Stimulated activated CD8-positive, alpha-beta memory T cell treated with anti-CD3 and anti-CD28 coated beads, Interleukin-2, amount 100 ng/mL, for 1 hour (primary cell): ENCODE measurements at places on chromosomes 6 and 20.

- no peak for DNase-seq
These were observed 9.8 kb downstream of the RGS17 start for GRCh38 chr6:153121311-153121710.

GRCh38 chr20:36118371-36118770 is 36.2 kb upstream of the EPB41L1 start:
- no peak for DNase-seq

GRCh38 chr20:5829241-5829809 is 79.1 kb downstream of the SHLD1 start:
- no peak for DNase-seq

GRCh38 chr6:85865420-85866369 is 223.0 kb upstream of the SYNCRIP start:
- DNase-seq = no peak

DNA sequence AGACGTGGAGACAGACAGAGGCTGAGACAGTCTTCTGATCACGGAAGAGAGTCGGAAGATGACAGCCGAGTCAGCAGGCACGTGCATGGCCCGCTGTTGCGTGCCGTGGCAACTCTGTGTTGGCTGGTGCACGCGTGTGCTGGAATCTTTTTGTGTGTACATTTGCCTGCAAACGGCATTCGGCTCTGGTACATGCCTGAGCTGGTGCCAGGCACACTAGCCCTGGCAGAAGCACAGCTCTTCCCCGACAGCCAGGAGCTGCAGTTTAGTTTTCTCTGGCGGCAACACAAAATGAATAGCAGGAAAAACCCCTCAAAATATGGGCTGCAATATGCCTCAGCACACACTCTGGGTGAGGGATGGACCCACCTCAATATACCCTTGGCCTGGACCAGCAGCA is 769 bp upstream of the PDYN start:
- DNase-seq = no peak

GRCh38 chr6:145051661-145052060 is 683.7 kb downstream of the EPM2A start:
- no peak for DNase-seq

DNA sequence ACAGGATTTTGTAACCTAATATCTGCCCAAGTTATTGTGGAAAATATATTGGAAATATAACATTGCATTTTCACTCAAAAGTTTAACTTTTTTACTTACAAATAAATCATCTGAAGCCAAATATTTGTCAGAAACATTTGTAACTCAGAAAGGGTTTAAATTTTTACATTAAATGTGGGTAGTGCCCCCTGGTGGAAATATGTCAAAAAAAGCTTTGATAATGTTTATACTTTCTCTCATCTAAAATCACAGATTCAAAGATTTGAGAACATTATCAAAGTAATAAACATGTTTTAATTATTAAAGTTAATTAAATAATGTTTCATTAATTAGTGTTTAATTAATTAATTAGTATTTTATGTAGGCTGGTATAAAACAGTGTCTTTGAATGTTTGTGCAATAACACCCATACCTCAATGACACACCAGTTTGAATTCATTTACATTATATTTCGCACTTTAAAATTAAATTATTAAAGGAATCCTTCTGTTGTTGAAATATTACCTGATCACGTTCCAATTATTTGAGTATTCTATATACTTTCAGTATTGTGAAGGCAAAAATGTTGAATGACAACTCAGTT is 320.1 kb upstream of the FKBP1C start:
- DNase-seq = no peak

- no peak for DNase-seq
These were observed 4.2 kb downstream of the NOP56 start for GRCh38 chr20:2656471-2657117.

DNA sequence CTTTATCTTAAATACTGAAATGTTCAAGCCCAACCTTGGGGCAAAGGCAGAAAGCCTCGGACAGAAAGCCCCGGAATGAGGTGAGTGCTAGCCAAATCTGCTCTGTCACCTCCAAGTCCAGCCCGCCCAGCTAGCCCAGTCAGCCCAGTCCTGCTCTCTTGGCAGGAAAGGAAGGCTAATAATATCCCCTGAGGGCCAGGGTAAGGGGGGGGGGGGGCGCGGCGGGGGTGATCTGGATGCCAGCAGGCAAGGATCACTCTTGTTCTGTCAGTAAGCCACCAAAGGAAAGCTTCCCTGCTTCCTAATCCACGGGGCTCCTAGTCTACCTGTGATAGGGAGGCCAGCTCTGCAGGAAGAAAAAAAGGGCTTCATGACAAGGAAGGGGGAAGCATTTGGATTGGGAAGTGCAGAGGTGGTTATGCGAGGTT is 1.1 kb downstream of the NDRG3 start:
- no peak for DNase-seq

DNA sequence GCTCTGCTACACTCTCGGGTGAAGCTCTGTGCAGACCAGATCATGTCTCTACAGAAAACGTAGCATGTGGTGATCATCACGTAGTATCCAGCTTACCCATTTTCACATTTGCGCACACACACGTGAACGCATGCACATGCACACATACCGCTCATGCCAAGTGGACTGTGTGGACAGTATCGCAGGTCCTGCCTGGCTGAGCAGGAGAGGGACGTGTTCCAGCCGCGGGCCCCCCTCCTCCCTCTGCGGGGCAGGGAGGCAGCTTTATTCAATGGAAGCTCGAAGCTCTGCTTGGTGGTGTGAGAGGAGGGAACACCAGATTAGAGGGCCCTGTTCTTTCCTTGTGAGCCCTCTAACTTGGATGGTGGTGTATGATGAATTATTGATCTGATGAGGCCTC is 51.1 kb downstream of the CDH26 start:
- no peak for DNase-seq

- DNase-seq = no peak
These were observed 131.3 kb downstream of the GMDS start for GRCh38 chr6:2114100-2114499.

DNA sequence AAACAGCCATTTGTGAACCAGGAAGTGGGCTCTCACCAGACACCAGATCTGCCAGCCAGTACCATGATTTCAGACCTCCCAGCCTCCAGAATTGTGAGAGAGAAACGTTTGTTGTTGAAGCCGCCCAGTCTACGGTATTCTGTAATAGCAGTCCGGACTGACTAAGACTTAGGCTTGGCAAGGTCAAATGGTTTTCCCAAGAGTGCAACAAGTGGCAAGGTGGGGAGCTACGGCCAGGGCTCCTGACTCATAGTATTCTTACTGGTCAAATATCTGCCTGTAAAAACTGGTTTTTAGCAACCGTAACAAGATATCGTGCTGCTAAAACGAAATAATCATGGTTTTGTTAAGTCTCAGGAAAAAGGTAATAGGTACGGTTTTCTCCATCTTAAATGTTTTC is 37.8 kb downstream of the MCUR1 start:
- no peak for DNase-seq
